ENCODE measurements at places on chromosomes 11 and 22. TPM values are rescaled to one million over a fixed set of nuclear protein-coding genes. Genes with fewer than 3 reads are reported as not detected.
A peak's percentile ranks its signal among the peaks of the same experiment; 100 is the strongest.

- DNase-seq = no peak
Observed at GRCh38 chr11:69450064-69450856, 31.2 kb upstream of the LINC01488 start.

- peak; percentile 87 for DNase-seq
Observed at GRCh38 chr22:50526834-50527801, 1.7 kb upstream of the SCO2 start.

Gene IL18
- total RNA-seq = 37.1 TPM

GRCh38 chr11:129960216-129961214 is 42.1 kb downstream of the PRDM10 start:
- no peak for DNase-seq

DNA sequence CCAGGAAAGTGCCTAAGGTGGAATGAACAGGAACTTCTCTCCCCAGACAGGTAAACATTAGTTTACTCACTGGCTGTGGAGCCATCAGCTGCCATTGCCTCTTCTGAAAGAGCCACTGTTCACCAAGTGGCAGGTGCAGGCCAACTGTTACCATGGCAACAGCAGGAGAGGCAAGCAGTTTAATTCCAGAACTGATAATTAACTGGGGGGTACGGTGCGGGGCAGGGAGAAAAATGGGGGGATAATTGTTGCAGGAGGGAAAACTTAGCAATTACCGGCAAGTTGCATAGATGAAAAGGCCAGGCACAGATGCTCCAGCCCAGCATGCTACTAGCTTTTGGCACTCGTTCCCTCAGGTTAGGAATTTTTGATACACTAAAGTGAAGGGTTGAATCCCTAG is 85.1 kb downstream of the TRIM44 start:
- DNase-seq = no peak

DNA sequence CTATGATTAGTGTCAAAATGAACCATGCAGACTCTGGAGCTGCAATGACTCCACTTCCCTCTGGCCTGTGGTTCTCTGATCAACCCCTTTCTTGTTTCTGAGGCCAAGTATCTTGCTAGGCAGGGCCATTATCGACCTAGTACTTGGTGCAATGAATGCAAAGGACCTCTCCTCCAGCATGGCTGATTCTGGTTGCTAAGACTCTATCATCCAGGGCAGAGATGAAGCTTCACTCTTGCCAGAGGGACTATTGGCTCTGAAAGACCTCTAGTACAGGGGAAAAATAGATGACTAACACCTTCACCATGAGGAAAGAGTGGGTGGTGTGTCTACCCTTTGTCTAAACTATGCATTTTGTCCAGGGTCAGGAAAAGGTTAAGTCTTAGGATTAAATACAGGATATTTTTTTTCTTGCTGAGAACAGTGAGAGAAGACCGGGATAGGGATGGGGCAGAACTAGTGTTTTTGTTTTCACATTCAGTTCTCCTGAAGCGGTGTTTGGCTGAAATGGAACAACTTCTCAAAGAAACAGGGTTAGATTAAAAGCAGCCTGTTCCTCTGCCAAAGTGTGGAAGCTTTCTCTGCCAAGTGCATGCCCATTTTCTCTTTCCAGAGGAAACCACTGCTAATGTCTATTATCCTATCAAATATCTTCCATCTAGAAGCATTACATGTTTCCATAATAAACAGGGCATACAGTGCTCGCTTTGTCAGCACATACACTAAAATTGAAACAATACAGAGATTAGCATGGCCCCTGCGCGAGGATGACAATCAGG is 5.0 kb upstream of the MTFP1 start:
- DNase-seq = no peak

Gene MYOD1
- total RNA-seq = not detected

GRCh38 chr11:103536335-103536722 is 427.1 kb downstream of the DYNC2H1 start:
- DNase-seq = no peak

Gene KRTAP5-11
- not detected for total RNA-seq

DNA sequence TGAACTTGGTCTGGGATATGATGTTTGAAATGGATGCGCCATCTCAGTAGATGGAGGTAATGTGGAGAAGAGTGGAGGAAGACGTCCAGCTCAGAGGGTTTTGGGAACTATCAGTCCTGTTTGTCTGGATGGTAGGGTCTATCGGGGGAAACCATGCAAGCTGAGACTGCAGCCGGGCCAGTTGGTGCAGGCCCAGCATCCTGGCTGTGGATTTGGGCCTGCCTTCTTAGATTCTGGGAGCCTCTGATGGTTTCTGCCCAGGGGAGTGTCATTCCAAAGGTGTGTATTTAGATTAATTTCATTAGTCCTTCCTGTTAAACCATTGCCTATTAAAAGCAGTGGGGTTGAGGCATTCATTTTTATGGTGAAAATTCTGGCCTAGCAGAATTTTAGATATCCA is 31.6 kb downstream of the BMAL1 start:
- DNase-seq = no peak

Gene C11orf16
- 4.3 TPM for total RNA-seq

- DNase-seq = peak; percentile 86
Observed at GRCh38 chr11:65642014-65642671, 4.2 kb downstream of the SIPA1 start.

DNA sequence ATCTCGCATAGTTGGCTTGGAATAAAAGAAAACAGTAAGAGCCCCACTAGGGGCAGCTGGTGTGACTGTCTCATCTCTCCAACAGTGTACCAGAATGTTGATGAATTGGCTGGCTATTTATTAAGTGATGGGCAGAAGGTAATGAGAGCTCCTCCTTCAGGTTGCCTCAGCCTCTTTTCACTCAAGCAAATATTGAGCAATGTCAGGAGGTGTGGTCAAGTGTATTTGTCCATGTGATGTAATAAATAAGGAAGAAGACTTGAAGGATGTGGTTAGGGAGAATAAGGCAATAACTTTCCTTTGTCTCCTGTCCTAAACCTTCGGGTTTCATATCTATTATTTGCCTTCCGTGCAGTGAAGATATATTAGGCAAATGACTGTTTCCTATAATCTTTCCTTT is at the start of gene TCN1:
Gene TCN1 (minus strand): TSS at position 91 of the 400 bp plus-strand sequence. CDS start 17 bp downstream, at position 74.
- peak; percentile 27 for DNase-seq

GRCh38 chr22:24875862-24876506 is 70.0 kb downstream of the SGSM1 start:
- DNase-seq = no peak

Gene PLEKHB1
- 90.1 TPM for total RNA-seq

Gene UBASH3B
- 46.9 TPM for total RNA-seq

GRCh38 chr11:38423042-38423441 is 1825.0 kb upstream of the RAG2 start:
- no peak for DNase-seq

Gene BTBD18
- total RNA-seq = not detected

DNA sequence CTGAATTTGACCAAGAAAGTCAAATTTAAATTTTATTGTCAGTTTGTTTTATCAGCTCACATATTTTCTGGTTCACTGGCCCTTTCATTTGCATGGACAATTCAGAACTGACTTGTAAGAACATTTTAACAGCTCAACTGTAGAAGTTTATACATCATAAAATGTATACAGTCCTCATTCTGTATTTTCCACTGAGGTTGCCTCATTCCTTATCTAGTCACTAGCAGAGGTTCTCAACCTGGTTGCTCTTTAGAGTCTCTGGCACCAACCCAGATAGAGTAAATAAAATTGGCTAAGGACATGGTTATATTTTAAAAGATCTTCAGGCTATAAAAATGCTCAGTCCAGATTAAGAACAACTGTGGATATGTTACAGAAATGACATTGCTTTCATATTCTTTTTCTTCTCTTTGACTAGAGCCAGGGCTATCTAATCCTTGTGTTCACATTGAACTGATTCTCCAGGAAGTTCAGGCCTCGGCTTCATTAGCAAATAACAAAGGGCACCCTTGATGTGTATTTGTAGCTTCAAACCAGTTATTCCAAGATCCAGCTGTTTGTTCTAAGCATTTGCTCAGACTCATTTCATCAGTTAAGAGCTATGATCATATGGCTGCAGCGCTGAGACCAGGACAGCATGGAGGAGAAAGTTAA is 782.5 kb downstream of the ETS1 start:
- no peak for DNase-seq

Gene DCDC1
- total RNA-seq = 0.11 TPM

Gene EED
- 43.1 TPM for total RNA-seq
